ENCODE measurements at places on chromosomes 1 and 21.

DNA sequence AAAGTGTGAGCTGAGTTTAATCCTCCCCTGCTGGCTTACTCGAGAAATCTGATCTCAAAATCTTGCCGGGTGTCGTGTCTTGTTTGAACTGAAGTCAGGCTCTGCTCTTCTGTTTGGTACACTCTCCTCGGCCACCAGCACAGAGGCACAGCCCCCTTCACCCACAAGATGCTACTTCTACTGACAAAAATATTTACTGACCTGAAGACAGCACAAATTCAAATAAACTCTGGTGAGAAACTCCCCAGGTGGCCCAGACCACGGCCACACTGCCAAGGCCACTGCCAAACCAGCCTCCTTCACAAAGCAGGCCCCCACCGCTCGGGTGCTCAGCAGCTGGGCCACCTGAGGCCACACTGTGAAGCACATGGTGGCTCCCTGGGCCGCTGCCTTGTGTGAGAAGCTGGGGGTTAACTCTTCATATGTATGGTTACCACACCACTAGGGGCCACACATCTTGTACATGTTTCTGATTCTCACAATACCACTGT lies 80.6 kb downstream of the TGFBR3 start:
- no peak for DNase-seq

DNA sequence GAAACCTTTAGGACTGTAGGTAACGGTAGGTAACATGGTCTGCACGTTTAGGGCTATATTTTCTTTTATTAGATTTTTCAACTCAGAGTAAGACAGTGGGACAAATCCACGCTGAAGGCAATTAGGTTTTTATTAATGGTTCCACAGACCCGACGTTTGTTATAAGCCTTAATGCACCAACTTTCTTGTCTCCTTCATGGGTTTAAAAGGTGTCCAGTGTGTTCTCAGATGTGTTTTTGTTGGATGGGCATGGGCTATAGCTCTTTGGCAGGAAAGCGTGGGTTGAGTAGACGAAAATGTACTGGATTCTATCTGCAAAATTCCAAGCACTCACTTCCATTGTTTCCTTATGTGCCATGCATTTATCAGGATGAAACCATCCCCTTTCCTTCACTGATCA lies 88.0 kb upstream of the SIM2 start:
- no peak for DNase-seq

DNA sequence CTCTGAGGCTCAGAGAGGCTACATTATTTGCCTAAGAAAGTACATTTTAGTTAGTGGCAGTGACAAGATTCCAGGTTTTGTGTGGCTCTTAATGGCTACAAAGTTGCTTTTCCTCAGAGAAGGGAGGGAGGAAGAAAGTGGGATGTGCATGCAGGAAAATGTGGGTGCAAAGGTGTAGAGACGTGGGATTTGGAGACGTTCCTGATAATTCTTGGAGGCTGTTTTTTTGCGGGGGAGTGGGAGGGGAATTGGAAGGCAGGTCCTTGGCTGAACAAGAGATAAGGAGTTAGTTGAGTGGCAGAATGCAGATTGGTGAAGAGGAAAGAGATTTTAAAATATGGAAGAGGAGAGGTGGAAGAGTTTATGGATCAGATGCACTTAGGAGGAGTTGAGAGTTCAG lies 258.1 kb downstream of the GRIK3 start:
- DNase-seq: no peak

- DNase-seq: no peak
These were observed 34.0 kb upstream of the SLC45A3 start for GRCh38 chr1:205714190-205714905.

DNA sequence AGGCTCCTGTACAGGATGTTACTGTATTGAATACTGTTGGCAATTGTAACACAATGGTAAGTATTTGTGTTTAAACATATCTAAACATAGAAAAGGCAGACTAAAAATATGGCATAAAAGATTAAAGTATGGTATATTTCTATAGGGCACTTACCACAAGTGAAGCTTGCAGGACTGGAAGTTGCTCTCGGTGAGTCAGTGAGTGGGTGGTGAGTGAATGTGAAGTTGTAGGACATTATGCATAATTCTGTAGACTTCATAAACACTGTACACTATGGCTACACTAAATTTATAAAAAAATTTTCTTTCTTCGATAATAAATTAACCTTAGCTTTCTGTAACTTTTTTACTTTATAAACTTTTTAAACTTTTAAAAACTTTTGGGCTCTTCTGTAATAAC lies 13.7 kb upstream of the TRIM62 start:
- DNase-seq: no peak

DNA sequence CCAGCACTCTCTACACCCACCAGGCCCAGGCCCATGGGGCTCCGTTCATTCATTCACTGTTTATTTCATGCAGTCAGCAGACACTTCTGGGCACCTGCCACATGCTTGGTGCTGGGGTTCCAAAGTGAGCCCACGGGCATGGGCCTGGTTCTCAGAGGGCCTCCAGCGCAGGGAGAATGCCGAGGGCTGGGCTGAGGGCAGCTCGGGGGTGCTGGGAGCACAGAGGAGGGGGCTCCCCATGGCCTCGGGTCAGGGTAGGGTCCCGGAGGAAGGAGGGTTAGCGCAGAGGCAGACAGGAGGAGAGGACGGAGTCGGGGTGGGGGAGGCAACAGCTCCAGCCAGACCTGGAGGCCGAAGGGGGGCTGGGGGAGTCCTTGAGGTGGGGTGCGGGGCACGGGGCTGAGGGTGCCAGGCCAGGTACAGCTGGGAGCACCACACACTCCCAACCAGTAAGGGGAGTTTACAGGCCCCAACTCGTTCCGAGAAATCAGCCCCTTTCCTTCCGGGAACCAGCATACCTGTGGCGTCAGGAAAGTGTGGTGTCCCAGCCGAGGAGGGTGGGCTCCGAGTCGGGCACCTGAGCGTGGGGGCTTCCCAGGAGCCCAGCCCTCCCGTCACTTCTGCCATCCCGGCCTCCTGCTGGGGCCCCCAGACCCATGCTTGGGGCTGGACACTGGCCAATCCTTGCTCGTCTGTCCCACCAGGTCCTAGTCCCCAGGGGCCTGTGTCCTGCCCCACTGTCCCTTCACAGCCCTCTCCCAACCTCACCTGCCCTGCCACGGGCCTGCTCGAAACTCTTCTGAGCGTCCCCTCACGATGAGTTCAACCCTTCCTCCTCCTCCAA lies 10.8 kb downstream of the ARHGEF16 start:
- no peak for DNase-seq

DNA sequence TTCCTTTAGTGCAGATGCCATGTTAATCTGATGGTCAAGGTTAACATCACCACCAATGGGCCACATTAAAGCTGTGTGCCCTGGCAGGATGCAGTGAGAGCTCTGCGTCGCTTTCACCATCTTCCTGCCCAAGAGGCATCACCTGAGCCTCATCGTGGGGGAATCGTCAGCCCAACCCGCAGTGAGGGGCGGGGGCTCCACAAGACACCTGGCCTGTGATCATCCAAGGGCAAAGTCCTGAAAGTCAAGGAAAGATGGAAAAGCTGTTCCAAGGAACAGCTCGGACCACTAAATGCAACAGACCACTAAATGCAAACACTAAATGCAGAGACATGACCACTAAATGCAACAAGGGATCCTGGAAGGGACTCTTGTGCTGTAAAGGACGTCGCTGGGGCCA lies 49.9 kb downstream of the WDR4 start:
- DNase-seq: no peak

GRCh38 chr1:147204080-147204479 lies 21.1 kb downstream of the FMO5 start:
- DNase-seq: no peak

GRCh38 chr1:235206533-235207208 lies 45.6 kb upstream of the RBM34 start:
- no peak for DNase-seq

- DNase-seq: no peak
These were observed 49.1 kb downstream of the RAP1GAP start for GRCh38 chr1:21620011-21620410.

Data from T-cell (primary cell).